Tibial nerve (tissue), 4 donors: ENCODE measurements at places on chromosomes 12 and 14. TPM values are rescaled to one million over a fixed set of nuclear protein-coding genes. Genes with fewer than 3 reads are reported as not detected.

The GLIPR1L1 gene
- not detected for total RNA-seq

DNA sequence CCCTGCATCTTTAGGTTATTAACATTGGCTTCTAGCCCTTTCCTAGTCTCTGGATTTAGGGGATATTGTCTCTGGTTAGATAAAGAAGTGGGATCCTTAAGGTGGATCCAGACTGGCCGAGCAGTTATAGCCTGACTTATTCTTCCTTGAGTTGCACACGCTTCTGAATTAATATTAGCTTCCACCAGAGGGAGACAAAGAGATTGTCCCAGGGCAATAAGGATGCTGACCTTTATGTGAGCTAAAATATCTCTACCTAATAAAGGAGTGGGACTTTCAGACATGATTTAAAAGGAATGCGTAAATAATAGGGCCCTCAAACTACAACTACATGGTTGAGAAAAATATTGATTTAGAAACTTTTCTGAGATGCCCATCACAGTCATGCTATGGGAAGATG, 139.7 kb downstream of the SLCO1B3 start:
- DNase-seq: no peak
- no peaks in the 10 kb centered on the region for H3K36me3 ChIP-seq
- no peak overlapping the region for H3K4me3 ChIP-seq
- H3K27ac ChIP-seq: no peak overlapping the region

DNA sequence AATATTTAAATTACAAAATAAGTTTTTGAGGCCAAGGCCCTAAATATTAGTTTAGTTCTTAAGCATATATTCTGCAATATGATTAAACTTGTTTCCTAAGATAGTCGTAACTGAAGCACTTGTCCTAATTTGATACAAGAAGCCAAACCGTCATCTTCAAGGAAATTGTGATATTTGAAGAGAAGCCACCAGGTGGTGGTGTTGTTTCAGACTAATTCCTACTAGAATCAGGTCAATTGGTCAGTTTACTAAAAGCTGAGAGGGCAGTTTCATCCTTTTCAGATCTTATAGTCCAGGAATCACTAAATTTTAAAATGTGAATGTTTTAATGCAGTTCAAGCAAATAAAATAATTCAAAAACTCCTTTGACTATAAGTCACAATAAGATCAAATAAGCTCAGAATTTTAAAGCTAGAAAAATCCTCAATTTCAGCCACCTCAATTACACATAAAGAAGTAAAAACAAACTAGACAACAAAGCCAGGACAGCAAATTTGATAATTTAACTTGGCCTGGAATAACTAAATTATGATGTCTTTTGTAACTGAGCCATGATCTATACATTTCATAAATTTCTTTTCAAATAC, 7.1 kb upstream of the ARL1 start:
- H3K36me3 ChIP-seq: no peaks in the 10 kb centered on the region
- peaks cover 5% of the 10 kb centered on the region for H3K4me1 ChIP-seq

- H3K27me3 ChIP-seq: no peaks in the 10 kb centered on the region
- no peak overlapping the region for H3K27ac ChIP-seq
- no peaks in the 10 kb centered on the region for H3K4me1 ChIP-seq
- no peaks in the 10 kb centered on the region for H3K36me3 ChIP-seq
- no peak for DNase-seq
These were observed 29.8 kb downstream of the KCNA1 start for GRCh38 chr12:4939418-4940023.
